ENCODE measurements at places on chromosomes 4 and X.

- DNase-seq: no peak
Measured at GRCh38 chrX:141760761-141761160, 62.2 kb upstream of the SPANXD start.

- DNase-seq: no peak
Measured at GRCh38 chrX:134821901-134822300, 163.6 kb upstream of the PLAC1 start.

DNA sequence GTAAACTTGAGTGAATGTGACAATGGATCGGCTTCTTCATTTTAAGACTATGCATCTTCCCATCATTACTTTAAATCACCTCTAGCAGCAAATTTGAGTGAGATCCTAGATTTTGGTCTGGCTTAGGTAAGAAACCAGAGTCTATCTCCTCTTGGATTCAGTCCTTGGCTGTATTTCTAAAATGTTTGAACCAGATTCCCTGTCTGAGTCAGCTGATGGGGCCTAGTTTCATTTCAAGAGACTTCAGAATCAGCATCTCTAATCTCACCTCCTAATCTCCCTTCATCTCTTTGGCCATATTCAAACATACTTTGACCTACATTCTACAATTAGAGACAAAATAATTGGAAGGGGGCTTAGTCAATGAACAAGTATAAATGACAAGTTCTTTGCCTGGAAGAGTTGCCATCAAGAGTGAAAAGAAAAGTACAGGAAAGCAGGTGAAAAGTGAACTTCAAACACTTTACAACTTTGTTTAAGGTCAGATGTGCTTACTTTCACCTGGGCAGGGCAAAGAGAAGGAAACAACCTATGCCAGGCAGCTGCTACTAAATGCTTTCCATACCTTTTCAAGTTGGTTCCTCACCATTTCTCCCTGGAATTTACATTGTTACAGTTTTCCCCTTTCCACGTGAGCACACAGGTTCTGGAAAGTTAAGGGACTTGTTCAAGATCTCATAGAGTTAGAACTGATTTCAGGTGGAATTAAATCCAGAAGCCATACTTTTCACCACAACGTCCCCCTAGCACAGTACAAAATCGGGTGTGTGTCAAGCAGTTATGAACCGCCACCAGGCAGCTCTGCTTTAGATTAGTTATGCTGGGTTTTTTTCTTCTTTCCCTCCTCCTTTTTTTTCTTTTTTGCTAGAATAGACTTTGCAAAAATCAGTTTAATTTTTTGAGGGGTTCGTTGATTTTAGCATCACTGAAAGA is 30.7 kb upstream of the PITX2 start:
- no peak for DNase-seq

DNA sequence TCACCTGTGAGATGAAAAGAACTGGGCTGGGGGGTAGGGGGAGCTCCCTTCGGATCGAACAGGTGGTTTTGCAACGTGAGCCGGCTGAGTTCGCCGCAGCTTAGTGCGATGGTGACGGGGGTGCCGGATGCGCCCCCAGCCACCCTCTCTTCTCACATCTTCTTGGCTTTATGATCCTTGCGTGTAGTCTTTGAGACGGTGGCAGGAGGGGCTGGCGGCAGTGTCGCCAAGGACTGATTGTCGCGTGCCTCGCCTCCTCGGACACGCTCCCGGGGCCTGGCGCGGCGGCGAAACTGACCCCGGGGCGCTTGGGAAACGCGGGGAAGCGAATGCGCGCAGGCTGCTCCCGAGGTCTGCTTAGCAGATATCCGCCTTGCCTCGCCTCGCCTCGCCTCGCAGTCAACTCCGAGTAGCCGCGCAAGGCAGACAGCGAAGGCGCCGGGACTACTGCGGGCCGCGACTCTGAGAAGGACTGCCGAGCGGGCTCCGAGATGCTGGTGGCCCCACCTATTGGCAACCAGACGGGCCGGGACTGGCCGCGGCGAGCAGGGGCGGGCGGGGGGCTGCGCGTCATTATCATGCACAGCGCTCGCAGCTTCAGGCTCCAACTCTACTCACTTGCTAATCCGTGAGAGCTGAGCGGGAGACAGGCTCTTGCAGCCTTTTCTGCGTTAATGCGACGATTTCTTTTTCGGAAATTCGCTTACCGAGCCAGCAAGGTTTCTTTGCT is 1.5 kb downstream of the GRID2 start:
- DNase-seq: no peak

All from activated CD4-positive, alpha-beta T cell treated with anti-CD3 and anti-CD28 coated beads, Interleukin-2, amount 50 U/mL, for 48 hours (primary cell).